ENCODE measurements at places on chromosomes 1 and 21.

DNA sequence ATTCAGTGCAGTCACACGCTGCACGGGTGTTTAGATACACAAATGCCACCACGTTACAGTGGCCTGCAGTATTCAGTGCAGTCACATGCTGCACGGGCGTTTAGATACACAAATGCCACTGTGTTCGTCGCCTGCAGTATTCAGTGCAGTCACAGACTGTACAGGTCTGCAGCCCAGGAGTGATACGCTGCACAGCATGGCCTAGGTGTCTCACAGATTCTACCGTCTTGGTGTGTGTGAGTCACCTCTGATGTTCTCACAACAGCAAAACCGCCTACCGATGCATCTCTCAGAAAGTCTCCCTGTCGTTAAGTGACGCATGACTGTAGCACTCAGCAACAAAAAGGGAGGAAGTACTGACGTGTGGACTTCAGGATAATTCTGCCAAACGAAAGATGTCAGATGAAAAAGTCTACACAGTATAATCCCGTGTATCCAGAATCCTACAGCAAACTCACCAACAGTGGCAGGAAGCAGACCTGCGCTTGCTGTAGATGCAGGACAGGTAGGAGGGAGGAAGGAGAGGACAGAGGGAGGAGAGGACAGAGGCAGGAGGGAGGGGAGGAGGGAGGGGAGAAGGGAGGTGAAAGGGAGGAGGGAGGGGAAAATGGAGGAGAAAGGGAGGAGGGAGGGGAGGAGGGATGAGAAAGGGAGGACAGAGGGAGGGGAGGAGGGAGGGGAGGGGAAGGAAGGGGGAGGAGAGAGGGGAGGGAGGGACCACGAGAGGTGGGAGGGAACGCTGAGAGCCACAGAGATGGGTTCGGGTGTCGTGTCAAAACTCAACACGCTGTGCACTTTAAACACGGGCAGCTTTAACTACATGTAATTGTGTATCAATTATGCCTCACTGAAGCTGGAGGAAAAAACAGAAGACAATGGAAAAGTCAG, 36.3 kb upstream of the PCBP3 start:
- DNase-seq: peak; percentile 26

DNA sequence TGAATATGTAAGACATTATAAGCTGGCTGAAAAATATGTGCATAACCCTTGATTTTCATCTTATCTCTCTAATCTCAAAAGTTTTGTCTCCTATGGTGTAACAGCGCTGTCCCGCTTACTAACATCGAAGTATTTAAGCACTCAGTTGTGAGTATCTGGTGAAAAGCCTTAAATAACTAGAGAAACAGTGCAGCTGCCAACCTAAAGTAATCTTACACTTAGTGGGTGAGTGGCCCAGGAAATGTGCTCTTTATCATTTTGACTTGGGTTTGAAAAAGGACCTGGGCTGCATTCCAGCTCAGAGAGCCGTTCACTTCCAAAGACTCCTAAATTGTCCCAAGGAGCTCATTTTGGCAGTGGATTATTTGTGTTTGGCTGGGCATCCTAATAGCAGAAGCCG, 225.9 kb downstream of the SPATA17 start:
- no peak for DNase-seq

- DNase-seq: no peak
Measured at GRCh38 chr1:218363141-218363540, 18.0 kb downstream of the TGFB2 start.

DNA sequence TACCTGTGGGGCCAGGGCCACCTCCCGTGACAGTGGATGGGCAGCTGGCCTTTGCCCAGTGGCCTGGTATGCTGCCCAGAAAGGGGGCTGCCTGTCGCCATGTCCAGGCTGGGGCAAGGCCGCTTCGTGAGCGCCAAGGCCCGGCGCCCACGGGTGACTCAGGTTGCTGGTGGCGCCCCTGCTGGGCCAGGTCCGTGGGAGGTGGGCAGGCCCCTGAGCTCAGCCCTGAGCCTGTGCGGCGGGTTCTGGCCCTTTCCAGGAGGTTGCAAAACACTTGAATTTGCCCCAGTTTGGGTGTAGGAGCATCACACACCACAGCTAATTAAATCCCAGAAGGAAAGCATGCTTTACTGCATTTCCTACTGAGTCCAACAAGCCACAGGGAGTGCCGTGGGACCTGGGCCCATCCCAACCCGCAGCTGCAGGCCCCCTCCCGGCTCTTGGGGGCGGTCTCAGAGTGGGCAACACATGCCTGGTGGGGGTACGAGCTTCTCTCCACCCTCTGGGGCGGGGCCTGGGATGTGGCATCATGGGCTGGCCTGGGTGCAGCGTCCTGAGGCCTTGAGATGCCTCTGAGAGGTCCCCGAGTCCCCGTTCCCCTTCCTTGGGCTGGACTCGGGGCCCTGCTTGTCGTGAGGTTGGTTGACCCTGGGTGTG, 159.8 kb downstream of the PEX14 start:
- no peak for DNase-seq

DNA sequence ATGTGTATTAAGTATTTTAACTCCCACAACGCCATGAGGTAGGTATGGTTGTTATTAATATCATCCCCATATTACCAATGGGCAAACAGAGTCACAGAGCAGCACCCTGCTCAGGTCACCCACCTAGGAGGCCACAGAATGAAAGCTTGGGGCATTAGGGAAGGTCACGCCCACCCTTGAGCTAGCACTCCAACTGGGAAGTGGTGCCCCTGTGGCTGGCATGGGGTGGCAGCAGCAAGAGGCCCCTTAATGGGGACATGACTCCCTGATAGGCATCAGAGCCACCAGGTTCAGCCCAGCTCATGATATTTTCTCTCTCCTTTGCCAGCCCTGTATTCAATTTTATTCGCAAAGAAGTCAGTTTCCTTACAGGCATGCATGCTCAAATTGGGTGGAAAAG, 90.6 kb downstream of the DMRTB1 start:
- no peak for DNase-seq

GRCh38 chr1:24914226-24915069, 15.6 kb downstream of the RUNX3 start:
- DNase-seq: no peak

Data from CD4-positive, alpha-beta T cell treated with Interferon alpha-2 for 1 hour (primary cell).